ENCODE measurements at places on chromosomes 11 and 22. TPM values are rescaled to one million over a fixed set of nuclear protein-coding genes. Genes with fewer than 3 reads are reported as not detected.
A peak's percentile ranks its signal among the peaks of the same experiment; 100 is the strongest.

Gene TRPC6
- total RNA-seq, result 3.1 TPM

Gene MAP6
- 6.4 TPM for total RNA-seq

Gene KRTAP5-8
- 0.48 TPM for total RNA-seq

Gene NAP1L4
- total RNA-seq, result 101 TPM

GRCh38 chr22:49023879-49024774 is 803.5 kb downstream of the BRD1 start:
- H3K27me3 ChIP-seq, result no peaks in the 10 kb centered on the region
- no peaks in the 10 kb centered on the region for H3K4me1 ChIP-seq
- no peak overlapping the region for H3K4me3 ChIP-seq
- no peak overlapping the region for H3K27ac ChIP-seq
- H3K36me3 ChIP-seq, result no peaks in the 10 kb centered on the region

- no peak for DNase-seq
- H3K4me1 ChIP-seq, result no peaks in the 10 kb centered on the region
- H3K27ac ChIP-seq, result no peak overlapping the region
- H3K4me3 ChIP-seq, result no peak overlapping the region
- no peaks in the 10 kb centered on the region for H3K36me3 ChIP-seq
- H3K27me3 ChIP-seq, result no peaks in the 10 kb centered on the region
These were observed 21.6 kb upstream of the EP300 start for GRCh38 chr22:41070665-41071331.

GRCh38 chr22:47629791-47630655 is 867.6 kb downstream of the TBC1D22A start:
- no peak overlapping the region for H3K27ac ChIP-seq
- DNase-seq, result no peak
- H3K27me3 ChIP-seq, result no peaks in the 10 kb centered on the region

Gene PLET1
- not detected for total RNA-seq

Gene TRIM64
- total RNA-seq, result not detected

DNA sequence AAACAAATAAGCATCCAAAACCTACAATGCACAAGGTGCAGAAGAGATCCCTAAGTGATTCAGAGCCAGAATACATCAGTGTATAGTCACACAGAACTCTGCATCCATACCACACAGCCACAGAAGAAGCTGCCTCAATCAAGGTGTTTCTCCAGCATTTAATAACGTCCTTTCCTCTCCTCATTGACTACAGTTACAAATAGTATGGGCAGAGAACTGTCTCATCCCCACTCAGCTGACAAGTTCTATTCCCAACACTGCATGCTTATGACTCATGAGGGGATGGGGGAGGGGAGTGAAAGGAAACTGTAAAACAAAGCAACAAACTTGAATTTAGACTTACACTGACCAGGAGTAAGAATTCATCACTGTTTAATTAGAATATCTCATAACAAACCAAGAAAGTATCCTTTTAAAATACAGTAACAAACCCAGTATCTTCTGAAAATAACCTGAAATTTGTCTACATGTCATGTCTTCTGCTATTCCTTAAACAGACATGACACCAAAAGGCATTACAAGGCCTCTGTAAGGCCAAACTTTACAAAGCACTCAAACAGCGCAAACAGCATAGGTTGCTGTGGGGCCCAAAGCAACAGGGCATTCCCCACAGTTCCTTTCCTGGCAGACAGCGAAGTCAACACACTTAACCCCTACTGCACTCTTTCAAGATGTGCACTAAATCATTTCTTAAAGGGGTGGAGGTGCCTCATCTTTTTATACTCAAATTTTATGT is 29.3 kb downstream of the CELF1 start:
- H3K4me3 ChIP-seq, result no peak overlapping the region
- no peaks in the 10 kb centered on the region for H3K27me3 ChIP-seq
- no peaks in the 10 kb centered on the region for H3K36me3 ChIP-seq
- H3K27ac ChIP-seq, result peak overlapping the region; percentile 70

Gene KCNQ1
- total RNA-seq, result 27.3 TPM

Gene FGF4
- not detected for total RNA-seq

Gene RASGRP2
- total RNA-seq, result 14.5 TPM

- no peak overlapping the region for H3K27ac ChIP-seq
- no peak overlapping the region for H3K4me3 ChIP-seq
- no peak for DNase-seq
- peaks cover 37% of the 10 kb centered on the region for H3K27me3 ChIP-seq
- no peaks in the 10 kb centered on the region for H3K36me3 ChIP-seq
These were observed 14.3 kb downstream of the PDGFB start for GRCh38 chr22:39230261-39231196.

DNA sequence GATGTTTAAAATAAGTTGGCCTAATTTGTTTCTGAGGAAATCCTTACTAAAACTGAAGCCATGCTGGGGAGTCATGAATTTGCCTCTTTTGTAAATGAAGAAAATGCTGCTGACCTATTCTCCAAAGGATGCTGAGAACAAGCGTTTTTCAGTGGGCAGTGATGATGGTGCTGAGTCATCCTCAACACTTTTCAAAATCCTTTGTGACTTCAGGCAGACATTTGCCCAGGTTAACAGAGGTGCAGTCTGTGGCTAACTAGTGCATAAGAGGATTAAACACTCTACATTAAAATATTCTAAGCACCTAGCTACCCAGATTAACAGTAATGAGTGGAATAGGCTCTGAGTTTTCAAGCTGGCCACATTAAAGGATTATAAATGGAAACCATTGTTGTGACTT is 509.0 kb downstream of the DLG2 start:
- H3K27me3 ChIP-seq, result no peaks in the 10 kb centered on the region
- H3K4me1 ChIP-seq, result no peaks in the 10 kb centered on the region
- H3K4me3 ChIP-seq, result no peak overlapping the region
- H3K27ac ChIP-seq, result no peak overlapping the region

DNA sequence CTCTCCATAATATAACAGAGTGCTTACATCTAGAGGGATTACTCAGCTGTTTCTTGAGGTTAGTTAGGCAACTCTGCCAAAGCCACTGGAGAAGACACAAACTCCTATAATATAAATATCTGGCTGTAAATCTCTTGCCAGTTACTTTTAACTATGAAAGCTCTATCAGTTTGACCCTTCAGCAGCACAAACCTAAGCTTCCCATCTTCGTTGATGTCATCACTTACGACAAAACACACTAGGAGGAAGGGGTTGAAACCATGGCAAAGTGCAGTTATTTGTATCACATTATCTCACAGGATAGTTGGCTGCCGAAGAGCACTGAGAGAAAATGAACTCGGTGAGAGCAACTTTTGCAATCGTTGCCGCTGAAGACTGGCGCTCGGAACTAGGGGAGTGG is 922.1 kb downstream of the OPCML start:
- H3K36me3 ChIP-seq, result no peaks in the 10 kb centered on the region
- H3K4me1 ChIP-seq, result no peaks in the 10 kb centered on the region
- no peak overlapping the region for H3K27ac ChIP-seq
- no peaks in the 10 kb centered on the region for H3K27me3 ChIP-seq
- H3K4me3 ChIP-seq, result no peak overlapping the region
